NCI-H446 treated with DMSO at 0.1 percent for 48 hours (cell line): ENCODE measurements at places on chromosomes 1 and 21.

DNA sequence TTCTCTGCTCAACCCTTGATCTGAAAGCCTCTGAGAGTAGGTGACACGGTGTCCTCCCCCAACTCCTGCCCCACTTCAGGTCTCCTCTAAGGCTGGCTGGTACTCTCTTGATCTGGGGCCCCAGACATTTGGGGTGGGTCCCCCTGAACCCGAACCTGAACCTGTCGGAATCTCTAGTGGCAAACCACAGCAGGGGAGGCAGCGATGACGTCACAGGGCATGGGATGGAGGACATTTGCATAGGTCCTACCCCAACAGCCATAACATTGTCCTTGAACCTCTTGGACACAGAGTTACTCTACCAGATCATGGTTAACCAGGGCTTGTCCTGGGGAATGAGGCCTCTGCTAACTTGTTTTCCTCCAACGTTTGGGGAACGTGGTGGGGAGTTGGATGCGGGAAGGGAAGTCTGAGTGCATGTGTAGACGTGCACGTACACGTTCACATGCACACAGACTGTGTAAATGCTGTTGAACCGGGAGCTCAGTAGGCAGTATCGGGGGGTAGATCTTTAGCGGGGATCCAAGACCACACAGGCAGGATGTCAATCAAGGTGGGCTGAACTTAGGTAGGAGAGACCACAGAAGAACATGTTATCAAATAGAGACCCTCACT, 32.4 kb downstream of the CITED4 start:
- no peak for DNase-seq

- no peak for DNase-seq
Observed at GRCh38 chr1:238196516-238196915, 305.8 kb upstream of the ZP4 start.

DNA sequence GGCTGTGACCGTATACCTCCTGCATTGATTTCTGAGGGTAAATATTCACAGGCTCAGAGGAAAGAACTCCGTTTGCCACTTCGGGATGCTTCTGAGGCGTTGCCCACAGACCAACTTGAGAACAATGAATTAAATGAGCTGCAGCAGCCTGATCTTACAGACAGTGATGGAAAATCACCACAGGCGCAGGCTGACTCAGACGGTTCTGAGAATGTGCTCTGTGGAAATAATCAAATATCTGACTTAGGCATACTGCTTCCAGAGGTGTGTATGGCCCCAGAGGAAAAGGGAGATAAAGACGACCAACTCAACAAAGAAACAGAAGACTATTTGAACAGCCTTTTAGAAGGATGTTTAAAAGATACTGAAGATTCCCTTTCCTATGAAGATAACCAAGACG, 76.7 kb upstream of the SCCPDH start:
- no peak for DNase-seq

DNA sequence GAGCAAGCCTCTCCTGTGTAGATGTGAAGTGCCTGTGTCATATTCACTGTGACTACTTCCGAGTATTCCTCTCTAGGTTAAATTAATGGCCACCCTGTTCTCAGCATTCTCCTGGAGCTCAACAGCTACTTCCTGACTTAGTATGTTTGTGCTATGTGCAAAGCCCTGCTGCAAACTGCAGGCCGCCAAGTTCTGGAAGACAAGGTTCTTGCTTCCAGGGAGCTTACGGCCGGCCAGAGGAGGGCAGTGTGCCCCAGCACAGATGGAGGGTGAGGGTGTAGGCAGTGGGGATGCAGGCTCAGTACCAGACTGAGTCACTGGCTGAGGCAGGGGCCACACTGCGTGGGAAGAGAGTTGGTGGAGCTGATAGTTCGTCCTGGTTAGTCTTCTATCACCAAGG, 43.2 kb downstream of the ELK4 start:
- DNase-seq, result peak; percentile 48

DNA sequence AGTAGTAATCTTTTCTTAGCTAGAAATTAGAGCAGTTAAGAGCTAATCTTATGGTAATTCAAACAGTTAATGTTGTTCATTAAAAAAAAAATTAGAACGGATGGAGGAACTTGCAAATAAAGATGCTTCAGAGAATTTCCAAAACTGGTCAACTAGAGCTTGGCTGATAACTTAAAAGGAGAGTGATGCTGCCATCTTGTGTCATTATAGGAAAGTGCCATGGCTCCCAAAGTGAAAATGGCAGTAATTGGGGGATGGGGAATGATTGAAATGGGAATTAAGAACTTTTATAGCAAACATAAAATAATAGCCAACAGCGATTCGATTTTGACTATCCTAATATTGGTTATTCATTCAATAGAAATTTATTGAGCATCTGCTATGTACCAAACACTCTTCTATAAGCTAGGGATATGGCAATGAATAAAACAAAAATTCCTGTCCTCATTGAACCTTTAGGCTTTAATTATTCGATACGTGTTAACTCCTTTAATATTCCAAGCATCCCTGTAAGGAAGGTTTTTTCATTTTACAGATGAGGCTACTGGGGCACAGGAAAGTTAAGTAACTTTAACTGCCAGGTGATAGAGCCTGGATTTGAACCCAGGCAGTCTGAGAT, 5.7 kb upstream of the PLPP3 start:
- peak; percentile 66 for DNase-seq

GRCh38 chr1:89085781-89086180, 20.8 kb upstream of the GBP1 start:
- peak; percentile 40 for DNase-seq

DNA sequence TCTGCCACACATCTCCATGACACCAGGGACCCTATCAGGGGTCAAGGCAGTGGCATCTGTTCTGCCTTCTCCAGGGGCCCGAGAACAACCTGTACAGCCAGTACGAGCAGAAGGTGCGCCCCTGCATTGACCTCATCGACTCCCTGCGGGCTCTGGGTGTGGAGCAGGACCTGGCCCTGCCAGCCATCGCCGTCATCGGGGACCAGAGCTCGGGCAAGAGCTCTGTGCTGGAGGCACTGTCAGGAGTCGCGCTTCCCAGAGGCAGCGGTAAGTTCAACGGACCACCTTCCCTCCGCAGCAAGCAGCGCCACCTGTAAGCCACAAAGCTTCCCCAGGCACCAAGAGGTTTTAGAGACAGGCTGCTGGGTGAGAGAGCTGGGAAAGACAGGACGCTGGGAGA, 15.9 kb downstream of the MX2 start:
- DNase-seq, result no peak

GRCh38 chr1:224563666-224564065, 52.5 kb upstream of the CNIH3 start:
- DNase-seq, result no peak

GRCh38 chr21:44428281-44428960, 26.9 kb upstream of the LRRC3 start:
- DNase-seq, result no peak

DNA sequence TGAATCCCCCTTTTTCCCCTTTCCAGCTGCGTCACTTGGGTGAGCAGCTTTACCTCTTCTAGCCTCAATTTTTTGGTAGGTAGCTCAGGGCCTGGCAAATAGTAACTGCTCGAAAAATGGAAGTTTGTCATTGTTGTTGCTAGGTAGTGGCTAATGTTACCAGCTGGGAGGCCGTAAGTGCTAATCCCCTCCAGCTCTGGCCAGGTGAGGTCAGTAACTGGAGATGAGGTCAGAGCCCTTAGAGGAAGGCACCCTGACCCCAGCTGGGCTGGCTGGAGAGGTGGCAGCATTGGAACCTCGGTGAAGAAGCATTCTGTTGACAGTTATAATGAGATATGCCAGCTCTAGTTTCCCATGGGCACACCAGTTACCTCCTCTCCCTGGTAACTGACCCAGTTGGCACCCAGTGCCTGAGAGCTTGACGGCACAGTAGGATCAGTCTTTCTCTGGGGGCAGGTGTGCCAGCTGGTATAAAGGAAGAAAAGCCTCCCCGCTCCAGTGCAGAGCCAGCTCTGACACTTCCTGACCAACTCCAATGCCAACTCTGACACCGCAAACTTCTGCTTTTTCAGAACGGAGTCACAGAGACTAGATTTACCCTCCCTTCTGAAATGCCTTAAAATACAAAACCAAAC, 35.0 kb upstream of the SLC2A1 start:
- no peak for DNase-seq
